Stimulated activated CD4-positive, alpha-beta T cell treated with anti-CD3 and anti-CD28 coated beads, Interleukin-1b, Interleukin-23, amount 100 ng/mL, for 1 hour (primary cell): ENCODE measurements at places on chromosomes 16 and 17.

- no peak for DNase-seq
Observed at GRCh38 chr16:2991566-2992261, 11.5 kb upstream of the PKMYT1 start.

GRCh38 chr16:6837722-6838121 lies 494.9 kb upstream of the RBFOX1 start:
- no peak for DNase-seq

GRCh38 chr17:83042522-83043158 lies 36.8 kb upstream of the METRNL start:
- no peak for DNase-seq

DNA sequence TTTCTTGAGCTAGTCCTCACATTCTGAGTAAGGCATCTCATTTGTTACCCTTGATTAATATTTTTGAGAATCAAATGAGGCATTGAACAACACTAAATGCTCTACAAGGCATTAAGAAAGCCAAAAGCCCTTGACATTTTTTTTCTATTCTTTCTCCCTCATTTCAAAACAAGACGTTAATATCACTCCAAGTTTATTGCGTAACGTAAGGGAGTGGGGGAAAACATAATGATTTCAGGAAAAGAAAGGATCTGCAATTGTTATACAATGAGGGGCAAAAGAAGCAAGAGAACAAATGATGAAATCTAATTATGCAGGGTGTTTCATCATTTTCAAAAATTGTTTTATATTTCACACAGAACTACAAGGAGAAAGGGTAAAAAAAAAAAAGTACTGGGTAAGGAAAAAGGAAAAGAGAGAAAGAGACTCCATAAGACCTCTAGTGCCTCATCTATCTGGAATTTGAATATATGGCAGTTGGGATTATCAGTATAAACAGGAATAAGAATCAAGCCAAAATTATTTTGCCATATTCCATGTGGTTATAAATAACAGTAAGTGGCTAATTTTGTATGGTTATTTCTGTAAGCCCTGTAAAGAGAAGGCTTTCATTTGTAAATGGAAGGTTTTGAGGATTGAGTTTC lies 163.0 kb downstream of the ABCA8 start:
- no peak for DNase-seq

DNA sequence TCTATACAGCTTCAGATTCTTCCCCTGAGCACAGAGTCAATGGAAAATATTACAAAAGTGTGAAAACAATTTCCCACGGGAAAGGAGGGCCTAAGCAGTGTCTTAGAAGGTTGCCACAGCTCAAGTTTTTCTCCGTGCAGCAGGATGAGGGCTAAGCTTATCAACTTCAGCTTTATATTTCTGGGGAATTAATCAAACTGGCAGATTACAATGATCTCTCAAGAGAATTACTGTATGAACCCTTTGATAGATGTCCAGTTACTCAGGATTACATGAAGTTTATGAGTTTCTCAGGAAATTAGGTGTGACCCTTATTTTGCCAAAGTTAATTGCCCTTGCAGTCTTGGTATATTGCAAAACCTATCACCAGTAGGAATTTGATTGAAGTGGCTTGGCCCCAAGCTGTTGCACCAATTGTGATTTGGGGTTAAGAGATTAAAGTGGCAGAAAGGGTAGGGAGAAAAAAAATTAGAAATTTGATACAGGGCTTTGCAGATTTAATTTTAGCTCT lies 298.4 kb downstream of the MAP2K6 start:
- DNase-seq, result no peak

DNA sequence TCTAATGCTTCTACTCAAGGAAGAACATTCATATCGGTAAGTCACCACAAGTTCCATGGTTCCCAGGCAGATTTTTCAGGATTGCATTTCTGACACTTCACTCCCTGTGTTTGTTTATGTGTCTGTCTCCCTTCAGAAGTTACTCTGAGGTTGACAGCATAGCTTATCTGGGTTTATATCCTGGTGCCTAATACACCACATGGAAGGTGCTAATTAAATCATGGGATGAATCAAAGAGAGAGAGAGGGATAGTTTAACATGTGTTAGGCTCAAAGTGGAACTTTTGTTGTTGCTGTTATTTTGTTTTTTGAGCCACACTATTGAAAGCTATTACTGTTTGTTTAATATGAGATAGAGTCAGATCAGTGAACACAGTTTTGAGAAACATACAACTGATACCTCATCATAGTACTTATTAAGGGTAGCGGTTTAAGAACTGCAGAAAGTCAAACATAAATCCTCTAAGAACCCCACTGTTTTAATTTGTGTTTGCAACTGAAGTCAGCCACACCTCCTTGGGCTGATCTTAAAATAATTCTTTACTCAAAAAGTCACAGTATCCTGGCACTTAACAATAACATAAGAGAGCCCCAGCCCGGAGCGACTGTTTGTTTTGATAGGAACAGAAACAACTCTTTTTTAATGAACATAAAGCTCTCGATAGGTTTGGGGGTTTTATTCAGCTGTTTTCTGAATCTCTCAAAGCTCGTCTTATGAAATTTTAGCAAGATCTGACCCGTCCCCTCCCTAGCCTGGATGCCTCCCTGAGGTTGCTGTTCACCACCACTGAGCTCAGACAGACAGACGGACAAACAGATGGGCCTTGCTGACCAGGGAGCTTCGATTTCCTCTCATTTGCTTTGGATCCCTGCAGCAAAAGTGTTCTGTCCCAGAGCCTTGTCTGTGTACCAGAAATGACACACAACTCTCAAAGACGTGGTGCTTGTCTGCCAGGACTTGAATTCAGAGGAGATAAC lies 98.3 kb upstream of the MYOCD start:
- DNase-seq, result no peak

DNA sequence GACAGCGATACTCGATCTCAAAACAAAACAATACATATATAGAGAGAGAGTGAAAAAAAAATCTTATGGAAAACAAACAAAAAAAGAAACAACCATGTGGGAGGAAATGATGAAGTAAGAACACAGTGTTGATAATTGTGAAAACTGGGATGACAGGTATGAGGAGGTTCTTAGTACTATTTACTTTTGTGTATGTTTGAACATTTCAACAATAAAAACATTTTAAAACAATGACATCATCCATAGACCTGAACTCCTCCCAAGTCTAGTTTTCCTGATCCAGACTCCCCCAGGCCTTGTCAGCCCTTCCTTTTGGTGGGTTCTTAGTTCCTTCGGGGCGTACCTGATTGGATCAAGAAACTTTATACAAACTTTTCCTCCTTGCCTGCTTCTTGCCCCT lies 51.7 kb downstream of the CCDC42 start:
- no peak for DNase-seq

DNA sequence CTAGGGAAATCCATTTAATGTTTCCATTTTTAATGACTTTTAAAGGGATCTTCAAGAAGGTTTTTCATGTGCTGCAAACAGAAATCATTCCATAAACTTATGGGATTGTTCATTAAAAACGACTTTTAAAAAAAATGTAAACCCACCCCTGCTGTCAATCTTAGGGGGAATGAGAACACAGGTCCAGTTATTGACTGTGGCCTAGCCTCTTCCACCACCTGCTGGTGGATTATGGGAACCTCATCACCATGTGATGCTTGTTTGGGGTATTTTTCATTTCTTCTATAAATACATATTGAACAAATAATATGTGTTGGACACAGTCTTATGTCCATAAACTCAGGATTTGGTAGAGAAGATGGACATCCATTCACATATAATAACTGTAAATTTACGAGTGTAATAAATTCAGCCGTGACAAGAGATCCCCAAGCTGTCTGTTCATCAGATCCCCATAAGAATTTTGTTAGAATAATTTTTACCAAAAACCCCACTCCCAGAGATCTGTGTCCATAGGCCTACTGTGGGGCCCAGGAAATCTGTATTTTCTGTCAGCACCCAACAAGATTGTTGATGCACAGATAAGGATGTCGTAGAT lies 42.0 kb upstream of the TMC5 start:
- no peak for DNase-seq

- no peak for DNase-seq
Observed at GRCh38 chr17:81365148-81365600, 30.1 kb upstream of the BAHCC1 start.

GRCh38 chr16:86747761-86748160 lies 169.4 kb downstream of the FOXL1 start:
- DNase-seq, result no peak

DNA sequence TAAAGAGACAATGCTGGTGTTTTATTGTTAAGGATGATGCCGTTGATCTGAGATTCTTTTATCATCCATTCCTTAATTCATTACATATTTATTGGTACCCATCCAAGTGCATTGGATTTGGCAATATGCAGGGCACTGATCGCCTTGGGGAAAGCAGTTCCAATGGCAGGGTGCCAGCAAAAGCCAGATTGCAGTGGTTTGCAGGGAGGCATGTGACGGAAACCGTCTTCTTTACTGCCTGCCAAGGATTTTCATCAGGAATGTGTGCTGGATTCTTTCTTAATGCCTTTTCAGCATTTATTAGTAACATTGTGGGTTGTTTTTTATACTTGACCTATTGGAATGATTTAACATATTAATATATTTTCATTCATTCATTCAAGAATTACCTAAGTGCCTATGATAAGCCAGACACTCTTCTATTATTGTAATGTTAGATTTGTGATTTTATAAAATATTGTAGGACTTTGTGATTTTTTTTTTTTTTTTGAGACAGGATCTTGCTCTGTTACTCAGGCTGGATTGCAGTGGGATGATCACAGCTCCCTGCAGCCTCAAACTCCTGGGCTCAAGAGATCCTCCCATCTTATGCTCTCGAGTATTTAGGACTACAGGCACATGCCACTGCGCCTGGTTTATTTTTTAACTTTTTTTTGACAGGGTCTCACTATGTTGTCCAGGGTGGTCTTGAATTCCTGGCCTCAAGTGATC lies 93.4 kb upstream of the TNRC6A start:
- no peak for DNase-seq

DNA sequence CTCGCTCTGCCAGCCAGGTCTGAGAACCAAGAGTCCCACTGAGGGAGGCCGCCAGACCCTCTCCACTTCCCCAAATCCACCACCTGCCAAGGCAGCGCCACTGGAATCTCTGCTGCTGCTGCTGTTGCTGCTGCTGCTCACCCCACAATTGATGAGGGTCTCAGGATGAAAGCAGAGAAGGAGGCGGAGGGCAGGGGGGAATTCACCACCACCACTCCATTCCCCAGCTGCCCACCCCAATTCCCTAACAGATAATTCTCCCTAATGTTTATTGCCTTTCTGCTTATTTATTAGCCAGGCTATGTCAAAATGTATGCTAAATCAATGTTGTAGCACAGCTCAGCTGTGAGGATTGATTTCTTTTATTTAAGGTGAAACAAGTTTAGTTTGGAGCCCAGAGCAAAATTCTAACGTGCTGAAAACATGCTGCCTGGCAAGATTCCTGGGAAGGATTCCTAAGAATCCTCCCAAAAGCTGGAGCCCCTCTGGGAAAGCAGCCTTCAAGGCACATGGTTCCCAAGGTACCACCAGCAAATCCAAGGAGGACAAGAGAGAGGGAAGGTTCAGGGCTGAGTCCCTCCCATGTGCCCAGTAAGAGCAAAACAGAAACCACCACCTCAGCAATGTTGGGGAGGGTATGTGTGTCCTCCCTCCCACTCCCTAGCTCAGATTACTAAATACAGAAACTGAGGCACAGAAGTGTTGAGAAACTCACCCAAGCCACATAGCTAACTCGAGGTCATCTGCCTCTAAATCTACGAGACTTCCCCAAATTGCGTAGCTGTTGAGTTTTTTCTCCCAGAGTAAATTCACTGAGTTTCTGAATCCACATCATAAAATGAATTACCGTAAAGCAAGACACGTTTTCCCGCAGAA lies 12.2 kb upstream of the CDH5 start:
- no peak for DNase-seq

GRCh38 chr17:50420419-50421112 lies 5.5 kb upstream of the ACSF2 start:
- DNase-seq, result no peak

DNA sequence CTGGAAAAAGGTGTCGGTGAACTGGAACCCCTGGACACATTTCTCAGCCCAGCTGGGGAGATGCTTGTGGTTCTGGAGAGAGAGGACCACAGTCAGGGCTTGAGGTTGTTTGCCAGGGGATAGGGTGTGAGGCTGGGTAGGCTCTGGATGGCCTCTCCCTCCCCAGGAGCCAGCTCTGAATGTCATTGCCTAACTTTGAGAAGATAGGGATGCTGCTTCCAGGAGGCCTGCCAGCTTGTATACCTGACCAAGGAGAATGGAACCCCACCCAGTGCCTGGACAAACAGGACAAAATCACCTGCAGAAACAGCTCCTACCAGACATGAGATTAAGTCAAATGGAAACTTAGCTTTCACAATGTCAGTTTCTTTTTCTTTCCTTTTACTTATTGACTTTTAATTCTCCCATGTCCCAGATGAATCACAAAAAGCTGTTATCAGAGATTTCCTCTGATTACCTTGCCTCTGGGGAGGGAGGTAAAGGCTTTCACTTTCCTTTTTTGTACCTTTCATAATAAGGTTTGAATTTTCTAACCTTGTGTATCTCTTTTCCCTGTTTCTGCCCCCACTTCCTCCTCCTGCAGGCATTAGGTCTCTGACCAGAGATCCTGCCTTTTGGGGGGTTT lies 29.8 kb upstream of the PLLP start:
- DNase-seq, result no peak

- no peak for DNase-seq
Observed at GRCh38 chr17:68567035-68567434, 34.1 kb downstream of the FAM20A start.

DNA sequence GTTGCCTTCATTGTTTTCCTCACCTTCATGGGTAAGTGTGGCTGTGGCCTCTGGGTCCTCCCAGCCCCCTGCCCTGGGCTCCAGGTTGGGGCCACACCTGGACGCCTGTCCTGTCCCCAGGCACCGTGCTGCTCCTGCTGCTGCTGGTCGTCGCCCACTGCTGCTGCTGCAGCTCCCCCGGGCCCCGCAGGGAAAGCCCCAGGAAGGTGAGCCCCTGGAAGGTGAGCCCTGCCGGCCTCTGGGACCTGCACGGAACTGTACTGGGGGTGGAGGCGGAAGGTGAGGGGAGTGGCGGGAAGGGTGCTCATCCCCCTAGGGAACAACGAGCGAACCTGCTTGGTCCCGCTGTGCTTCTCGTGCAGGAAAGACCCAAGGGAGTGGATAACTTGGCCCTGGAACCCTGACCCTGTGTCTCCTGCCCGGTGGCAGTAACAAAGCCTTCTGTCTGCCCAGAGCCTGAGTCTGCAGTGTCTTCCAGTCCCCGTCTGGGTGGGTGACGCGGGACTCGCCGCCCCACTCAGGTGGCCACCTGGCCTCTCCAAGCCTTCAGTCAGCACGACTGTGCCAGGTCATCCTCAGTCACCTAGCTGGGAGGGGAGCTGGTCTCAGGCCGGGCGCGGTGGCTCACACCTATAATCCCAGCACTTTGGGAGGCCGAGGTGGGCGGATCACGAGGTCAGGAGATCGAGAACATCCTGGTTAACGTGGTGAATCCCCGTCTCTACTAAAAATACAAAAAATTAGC lies 831 bp downstream of the SMIM22 start:
- DNase-seq, result no peak

GRCh38 chr17:9206410-9206703 lies 185.0 kb downstream of the NTN1 start:
- no peak for DNase-seq

DNA sequence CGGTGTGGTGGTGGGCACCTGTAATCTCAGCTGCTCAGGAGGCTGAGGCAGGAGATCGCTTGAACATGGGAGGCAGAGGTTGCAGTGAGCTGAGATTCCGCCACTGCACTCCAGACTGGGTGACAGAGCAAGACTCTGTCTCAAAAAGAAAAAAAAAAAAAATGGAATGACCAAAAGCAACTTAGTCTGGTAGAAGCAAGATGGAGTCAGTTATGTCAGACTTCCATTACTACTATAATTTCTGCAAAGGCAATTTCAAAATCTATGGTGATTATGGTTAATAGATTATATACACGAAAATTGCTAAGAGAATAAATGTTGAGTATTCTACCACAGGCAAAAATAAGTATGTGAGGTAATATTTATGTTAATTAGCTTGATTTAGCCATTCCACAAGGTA lies 32.3 kb downstream of the NOL11 start:
- no peak for DNase-seq
